ENCODE measurements at places on chromosomes 12 and 14.

GRCh38 chr14:60273956-60274355 is 24.9 kb downstream of the PPM1A start:
- DNase-seq = no peak

- no peak for DNase-seq
Measured at GRCh38 chr12:110858848-110859247, 12.1 kb downstream of the CCDC63 start.

GRCh38 chr12:111271674-111272418 is 97.0 kb downstream of the PHETA1 start:
- no peak for DNase-seq

DNA sequence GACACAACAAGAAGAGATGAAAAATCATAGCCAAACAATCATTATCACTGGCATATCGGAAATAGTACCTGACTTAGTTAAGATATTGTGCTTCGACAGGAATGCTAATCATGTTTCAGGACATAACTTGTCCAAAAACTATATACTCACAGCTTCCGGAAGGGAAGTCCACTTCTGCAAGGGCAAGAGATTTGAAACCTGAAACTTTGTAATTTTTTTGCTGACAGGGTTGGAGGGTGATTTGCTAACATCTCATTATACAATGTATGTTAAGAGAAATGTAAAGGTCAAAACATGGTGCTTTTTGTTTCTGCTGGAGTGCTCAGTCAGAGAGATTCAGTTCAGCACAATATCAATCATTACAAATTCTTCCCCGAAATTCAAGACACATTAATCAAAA is 200.3 kb downstream of the CNTN1 start:
- no peak for DNase-seq

DNA sequence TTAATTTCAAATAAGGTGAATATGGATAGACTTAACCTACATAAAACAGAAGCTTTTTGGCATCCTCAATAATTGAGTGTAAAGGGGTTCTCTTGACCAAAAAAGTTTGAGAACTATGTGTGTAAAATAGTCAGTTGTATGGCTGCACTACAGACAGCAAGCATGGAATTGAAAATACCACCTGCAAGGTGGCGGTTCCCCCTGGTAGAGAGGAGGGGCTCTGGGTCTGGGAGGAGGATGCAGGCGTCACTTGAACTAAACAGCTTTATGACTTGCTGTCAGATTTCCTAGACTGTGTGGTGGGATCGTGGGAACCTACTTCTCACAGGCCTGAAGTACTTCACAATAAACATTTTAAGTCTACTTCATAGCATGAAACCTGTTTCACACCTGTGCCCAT is 6.3 kb downstream of the EVL start:
- DNase-seq = no peak

DNA sequence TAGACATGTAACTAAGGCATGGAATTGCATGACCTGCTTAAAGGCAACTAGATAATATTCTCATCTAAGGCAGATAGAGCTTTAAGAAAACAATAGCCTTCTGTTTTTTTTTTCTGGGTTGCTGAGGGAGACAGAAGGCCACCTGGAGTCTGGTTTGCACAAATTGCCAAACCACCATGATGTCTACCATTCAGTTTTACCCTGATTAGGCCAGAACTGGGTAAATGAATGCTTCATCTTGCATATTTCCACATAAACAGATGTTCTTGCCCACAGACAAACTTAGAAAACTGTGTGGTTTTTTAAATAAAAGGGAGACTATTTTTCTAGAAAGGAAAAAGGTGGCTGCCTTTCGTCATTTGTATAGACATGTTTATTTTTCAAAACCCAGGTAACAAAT is 278.7 kb upstream of the PRICKLE1 start:
- no peak for DNase-seq

GRCh38 chr12:6830286-6830890 is 2.2 kb downstream of the P3H3 start:
- no peak for DNase-seq

- no peak for DNase-seq
Measured at GRCh38 chr14:100703386-100704220, 23.1 kb upstream of the DLK1 start.

DNA sequence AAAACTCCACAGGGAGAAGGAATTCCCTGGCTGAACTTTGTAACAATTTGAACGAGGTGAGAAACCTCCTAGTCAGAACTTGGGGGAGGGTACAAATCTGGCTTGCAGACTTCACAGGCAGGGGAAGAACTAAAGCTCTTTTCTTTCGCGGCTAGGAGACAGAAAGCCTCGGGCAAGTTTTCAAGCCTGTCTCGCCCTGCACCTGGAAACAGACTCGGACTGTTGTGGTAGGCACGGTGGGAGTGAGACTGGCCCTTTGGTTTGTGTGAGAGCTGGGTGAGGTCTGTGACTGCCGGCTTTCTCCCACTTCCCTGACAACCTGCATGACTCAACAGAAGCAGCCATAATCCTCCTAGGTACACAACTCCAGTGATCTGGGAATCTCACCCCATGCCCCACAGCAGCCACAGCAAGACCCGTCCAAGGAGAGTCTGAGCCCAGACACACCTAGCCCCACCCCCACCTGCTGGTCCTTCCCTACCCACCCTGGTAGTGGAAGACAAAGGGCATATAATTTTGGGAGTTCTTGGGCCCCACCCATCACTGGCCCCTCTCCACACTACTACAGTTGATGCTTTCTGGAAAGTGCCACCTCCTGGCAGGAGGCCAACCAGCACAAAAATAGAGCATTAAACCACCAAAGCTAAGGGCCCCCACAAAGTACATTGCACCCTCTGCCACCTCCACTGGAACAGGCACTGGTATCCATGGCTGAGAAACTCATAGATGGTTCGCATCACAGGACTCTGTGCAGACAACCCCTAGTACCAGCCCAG is 102.7 kb upstream of the ST8SIA1 start:
- peak; percentile 67 for DNase-seq

GRCh38 chr14:101055106-101055662 is 151.7 kb upstream of the RTL1 start:
- DNase-seq = no peak

DNA sequence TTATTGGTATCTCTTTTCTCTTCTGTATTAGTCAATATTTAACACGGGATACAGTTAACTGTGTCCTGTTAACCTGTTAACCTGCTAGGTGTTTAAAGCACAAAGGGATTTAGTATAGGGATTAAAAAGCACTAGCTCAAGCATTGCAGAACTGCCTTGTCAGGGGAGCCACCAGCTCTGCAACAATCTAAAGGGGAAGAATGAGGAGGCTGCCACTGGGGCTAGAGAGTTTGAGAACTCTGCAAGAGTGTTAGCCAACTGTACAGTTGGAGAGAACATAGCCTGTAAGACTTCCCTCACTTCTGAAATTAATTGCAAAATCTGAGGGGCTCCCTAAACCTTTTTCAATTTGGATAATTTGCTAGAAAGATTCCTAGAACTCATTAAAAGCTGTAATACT is 6.5 kb upstream of the VRK1 start:
- no peak for DNase-seq

DNA sequence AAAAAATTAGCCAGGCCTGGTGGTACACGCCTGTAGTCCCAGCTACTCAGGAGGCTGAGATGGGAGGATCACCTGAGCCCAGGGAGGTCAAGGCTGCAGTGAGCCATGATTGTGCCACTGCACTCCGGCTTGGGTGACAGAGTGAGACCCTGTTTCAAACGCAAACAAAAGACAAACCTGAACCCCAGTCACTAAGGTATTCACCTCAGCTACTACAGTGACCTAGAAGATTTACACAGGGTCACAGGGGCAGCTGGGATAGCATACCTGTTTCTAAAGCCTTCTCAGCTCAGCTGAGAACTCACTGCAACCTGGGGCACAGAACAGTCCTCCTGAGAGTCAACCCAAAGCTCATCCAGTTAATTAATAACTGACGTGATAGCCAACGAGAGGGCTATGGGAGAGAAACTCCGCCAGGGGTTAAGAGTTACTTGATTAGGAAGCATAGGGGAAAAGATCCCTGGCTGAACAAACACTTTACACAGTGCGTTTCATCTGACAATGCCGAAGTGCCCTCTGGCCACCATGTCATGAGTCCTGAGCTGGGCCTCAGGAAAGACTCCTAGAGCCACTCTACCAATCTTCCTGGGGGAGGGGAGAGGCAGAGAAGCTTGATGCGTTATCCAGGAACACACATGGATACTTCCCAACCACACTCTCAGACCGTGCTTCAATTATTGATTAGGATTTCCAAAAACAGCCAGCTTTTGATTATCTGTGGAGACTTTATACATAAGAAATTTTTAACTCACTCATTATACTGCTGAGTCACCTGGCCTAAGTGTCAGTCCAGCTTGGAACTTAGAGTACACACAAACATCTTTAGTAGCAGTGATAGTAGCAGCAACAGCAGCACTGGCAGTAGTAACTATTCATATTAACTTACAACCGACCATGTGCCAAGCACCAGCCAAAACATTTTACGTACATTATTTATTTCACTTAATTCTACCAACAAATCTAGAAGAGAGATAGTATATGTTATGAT is 48.2 kb downstream of the FOXN3 start:
- no peak for DNase-seq

GRCh38 chr12:26704684-26705460 is 128.1 kb downstream of the ITPR2 start:
- peak; percentile 62 for DNase-seq

DNA sequence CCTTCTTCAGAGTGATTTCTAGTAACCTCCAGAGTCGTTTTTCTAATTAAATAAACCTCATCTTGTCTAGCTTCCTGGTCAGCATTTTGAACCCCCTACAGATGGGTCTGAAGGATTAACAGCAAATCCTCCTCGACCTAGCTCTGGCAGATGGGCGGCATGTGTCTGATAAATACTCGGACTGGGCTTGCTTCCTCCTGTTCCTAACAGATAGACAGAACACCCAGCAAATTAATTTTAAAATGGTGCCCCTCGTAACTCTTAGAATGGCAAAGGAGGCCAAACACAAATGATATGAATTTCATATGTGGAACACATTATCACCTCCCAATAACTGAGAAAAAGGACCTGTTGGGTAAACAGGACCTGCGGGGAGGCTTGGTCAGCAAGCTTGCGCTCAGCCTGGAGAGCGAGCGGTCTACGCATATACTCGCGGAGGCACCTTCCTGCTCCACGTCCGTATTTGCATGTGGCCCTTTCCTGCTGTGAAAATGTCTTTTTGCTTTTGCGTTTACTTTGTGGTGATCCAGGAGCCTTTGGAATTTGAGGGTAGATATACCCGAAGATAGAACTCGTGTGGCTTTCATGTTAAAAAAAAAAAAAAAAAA is 79.6 kb downstream of the OTX2 start:
- DNase-seq = no peak

- DNase-seq = no peak
Measured at GRCh38 chr14:56810147-56810719, at the start of gene OTX2. Gene OTX2, minus strand, starts transcription at chr14:56810479. Its CDS starts 5,023 bp downstream, at chr14:56805456.

GRCh38 chr12:109162551-109162950 is 46.2 kb downstream of the ACACB start:
- no peak for DNase-seq

DNA sequence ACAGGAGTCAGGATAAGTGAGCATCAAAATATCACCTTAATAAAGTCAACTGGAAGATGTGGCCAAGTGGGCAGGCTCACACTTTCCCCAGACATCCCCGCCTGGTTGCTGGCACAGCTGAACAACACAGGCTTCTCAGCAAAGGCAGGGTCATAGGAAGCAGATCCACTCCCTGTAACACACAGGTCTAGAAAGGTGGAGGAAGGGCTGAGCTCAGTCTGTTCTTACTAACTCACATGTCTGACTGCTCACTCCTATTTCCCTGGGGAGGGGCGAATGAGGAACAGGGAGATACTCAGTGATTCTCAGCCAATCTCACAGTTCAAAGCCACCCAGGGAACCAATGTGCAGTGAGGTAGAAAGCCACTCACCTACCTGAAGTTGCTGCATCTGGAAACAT is 45.0 kb upstream of the AMN1 start:
- DNase-seq = no peak

DNA sequence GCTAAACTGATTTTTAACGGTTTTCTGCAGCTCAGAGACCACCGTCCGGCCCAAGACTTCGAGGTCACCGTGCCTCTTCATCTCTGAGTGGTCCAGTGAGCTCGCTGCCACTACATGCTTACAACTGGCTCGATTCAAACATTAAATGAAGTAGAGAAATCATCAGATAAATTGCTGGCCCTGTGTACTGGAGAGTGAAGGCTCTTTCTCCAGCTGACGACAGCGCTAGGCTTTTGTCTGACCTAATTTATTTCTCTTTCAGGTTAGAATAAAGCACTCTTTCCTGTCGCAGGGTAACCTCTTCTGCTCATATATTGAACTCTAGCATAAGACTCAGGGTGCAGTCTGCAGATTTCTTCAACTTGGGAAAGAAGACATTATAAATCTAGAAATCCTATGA is 6.4 kb downstream of the BCL11B start:
- DNase-seq = no peak

- DNase-seq = peak; percentile 88
Measured at GRCh38 chr14:94689218-94689984, 77.2 kb downstream of the SERPINA3 start.

DNA sequence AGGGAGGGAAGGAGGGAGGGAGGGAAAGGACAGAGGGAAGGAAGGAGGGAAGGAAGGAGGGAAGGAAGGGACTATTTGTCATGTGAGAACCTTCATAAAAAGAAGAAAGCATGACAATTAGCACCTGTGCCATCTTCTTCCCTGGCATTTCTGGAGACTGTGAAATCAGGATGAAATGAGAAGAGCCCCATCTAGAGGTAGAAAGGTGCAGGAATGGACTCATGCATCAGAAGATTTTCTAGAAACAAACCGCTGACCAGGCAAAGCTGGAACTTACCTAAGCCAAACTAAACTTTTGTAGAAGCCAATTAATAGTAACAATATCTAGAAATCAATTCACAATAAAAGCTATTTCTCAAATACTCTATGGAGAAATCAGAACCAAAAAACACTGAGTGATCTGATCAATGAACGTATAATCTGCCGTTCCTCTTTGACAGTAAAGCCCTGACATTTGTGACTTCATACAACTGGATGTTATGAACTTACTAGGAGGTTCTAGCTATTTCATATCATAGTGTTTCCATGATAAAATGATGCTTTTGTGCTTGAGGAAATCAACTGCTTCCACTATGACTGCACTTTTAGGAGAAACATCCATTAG is 24.4 kb upstream of the CRACR2A start:
- peak; percentile 61 for DNase-seq

- DNase-seq = peak; percentile 44
Measured at GRCh38 chr12:95859344-95859816, 628 bp downstream of the SNRPF start.

GRCh38 chr12:62261876-62262517 is 1.8 kb downstream of the USP15 start:
- DNase-seq = no peak

- DNase-seq = no peak
Measured at GRCh38 chr12:91627225-91627624, 444.6 kb upstream of the DCN start.

GRCh38 chr14:103030741-103031565 is 26.4 kb downstream of the CDC42BPB start:
- no peak for DNase-seq
